ENCODE measurements at places on chromosomes 12 and 14. TPM values are rescaled to one million over a fixed set of nuclear protein-coding genes. Genes with fewer than 3 reads are reported as not detected.
A peak's percentile ranks its signal among the peaks of the same experiment; 100 is the strongest.

DNA sequence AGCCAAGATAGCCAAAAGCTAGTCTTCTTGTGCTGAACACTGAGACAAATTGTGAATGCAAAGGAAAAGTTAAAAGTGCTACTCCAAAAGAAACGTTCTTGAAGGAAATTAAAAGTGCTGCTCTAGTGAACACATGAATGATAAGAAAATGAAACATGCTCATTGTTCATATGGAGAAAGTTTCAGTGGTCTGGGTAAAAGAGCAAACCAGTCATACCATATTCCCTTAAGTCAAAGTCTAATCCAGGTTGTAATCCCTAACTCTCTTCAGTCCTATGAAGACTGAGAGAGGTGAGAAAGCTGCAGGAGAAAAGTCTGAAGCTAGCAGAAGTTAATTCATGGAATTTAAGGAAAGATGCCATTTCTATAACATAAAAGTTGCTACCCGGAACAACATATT is 121.5 kb downstream of the MNAT1 start:
- no peak for DNase-seq

- DNase-seq = no peak
Measured at GRCh38 chr14:104144911-104145825, 6.8 kb downstream of the KIF26A start.

- DNase-seq = no peak
Measured at GRCh38 chr12:118188690-118189371, 52.9 kb downstream of the PEBP1 start.

DNA sequence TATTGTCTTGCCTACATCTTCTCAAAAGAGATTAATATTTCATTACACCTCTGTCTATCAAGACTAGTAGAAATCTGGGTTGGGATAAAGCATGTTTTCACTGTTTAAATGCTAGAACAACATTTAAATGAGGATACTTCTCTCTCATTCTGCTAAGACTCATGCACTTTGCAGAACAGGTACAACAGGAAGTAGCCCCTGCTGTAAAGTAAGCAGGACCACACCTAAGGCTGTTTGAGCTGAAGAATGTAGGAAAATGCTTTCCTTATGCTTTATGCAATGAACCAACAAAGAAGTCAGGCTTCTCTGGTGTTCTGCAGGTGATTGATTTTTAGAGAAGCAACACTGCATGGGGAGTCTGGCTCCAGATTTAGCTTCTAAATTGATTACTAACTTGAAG is 89.4 kb downstream of the PAX9 start:
- no peak for DNase-seq

DNA sequence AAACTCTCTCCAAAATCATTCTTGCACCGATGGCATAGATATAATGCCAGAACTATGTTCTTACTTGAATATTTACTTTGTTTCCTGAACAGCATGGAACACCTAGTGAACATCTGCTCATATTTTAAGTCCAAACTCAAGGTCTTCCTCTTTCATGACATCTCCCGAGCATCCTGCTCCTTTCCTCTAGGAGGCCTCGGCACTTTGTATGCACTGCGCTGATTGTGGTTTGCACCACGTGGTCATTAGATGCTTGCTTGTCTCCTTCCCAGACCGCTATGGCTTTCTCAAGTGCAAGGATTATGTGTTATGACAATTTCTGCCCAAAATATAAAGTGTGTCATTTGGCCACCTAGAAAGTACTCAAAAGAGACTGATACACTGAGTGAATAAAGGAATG is 912.0 kb downstream of the GALC start:
- no peak for DNase-seq

DNA sequence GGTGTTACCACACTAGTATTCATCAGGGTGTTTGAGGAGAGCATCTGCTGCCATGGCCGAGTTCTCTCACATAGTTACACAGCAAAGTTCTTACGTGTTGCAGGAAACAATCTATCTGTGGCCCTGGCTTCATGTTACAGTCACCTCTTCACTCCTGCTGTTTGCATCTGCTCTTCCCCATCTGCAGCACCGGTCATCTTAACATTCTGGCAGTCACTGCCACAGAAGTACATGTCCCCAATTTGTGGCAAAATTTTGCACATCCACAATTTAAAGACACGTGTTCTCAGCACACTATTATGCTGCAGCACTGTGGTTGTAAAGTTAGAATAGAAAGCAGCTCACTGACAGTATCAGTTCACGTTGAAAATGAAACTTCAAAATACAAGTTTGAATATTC is 23.2 kb downstream of the MAPK1IP1L start:
- DNase-seq = no peak

- DNase-seq = no peak
Measured at GRCh38 chr14:30138567-30138966, 210.9 kb upstream of the PRKD1 start.

DNA sequence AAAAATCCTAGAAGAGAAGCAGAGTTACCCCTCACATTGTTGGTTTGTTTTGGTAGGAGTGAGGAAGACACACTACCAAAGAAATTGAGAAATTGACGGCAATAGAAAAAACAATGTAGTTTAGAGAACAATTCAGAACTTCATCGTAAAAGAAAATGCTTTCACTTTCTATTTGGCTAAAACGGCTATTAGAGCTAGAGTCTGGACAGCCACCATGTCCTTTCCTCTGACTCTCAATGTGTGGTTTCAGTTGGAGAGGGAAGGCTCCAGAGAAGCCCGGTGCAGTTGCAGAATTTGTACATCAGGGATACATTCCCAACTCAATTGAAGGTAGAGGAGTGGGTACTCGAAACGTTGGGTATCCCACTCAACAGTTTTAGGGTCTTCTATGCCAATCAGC is 535.3 kb downstream of the GALC start:
- DNase-seq = no peak

DNA sequence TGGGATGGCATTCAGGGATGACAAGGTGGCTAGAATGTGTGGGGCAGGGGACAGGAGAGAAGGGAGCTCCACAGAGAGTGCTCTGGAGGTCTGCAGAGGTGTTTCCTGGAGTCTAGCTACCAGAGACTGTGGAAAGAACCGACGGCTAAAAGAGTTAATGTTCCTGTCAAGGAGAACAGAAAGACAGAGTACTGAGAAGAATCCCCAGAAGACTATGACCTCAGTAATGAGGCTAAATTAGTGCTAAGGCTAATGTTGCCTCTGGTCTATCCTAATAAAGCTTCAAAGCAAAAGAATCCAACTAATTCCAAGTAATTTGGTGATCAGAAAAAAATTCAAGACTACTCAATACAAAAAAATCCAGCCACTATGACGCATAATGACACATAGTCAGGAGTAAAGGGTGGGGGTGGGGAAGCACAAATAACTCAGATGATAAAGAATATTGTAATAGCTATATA is 44.7 kb downstream of the FERMT2 start:
- DNase-seq = no peak

DNA sequence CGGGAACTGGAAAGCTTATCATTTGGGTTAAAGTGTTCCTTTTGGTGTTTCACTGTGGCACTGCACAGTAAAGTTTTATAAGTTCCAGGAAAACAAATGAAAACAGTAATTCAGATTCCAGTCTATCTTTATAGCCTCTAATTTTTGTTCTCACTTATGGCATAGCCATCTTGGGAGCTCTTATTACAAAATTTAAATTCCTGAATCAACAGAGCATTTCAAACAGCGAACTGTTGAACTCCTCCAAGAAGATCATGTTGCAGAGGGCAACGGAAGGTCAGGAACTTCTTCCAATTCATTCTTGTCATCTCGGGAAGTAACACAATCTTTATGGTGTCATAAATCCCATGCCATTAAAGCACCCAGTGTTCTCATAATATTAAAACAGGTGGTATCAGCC is 229.1 kb downstream of the KCNC2 start:
- DNase-seq = no peak

DNA sequence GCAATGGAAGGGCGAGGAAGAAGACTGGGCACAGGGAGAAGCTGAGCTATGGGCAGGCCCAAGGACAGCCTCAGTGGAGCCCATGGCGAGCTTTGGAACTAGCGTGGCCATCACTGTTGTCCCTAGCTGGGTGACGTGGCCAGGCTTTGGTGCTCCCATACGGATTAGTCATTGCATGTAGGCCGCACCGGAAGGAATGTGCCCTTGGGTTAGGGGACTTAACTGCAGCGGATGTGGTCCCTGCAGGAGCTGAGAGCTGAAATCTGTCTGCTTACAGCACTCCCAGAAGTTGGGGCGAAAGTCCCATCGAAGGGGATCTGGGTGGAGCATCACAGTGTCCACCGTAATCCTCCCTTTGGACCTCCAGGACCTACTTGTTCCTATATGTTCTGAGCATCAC is 133.7 kb downstream of the PAPOLA start:
- no peak for DNase-seq

DNA sequence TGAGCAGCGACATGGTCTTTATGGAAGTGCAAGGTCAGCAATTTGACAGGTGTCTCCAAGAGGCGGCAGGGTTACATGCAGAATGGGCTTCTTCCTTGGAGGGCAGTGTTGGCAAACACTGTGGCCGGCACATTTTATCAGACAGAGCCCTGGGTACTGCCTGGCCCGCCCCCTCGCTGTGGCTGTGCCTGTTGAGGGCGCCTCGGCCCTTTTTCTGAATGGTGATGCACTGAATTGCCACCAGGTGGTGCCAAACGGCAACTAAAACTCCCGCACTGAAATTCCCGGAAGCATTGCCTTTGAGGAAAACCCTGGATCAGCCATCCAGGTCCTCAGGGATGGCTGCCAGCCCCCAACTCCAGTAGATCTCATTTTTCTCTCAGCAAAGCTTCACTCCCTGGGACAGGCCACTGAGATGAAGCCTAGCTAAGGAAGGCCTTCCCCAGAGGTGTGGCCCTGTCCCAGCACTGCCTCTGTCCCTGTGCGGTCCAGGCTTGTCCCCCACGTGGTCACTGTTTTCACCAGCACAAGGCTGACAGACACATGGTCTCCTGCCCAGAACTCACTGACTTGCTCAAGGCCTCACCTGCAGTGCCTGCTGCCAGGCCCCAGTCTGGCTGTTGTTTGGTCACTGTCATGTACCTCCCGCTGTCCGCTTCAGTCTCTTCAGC is 73.6 kb downstream of the TESC start:
- DNase-seq = peak; percentile 47

GRCh38 chr14:85688006-85688405 is 158.1 kb downstream of the FLRT2 start:
- DNase-seq = no peak

DNA sequence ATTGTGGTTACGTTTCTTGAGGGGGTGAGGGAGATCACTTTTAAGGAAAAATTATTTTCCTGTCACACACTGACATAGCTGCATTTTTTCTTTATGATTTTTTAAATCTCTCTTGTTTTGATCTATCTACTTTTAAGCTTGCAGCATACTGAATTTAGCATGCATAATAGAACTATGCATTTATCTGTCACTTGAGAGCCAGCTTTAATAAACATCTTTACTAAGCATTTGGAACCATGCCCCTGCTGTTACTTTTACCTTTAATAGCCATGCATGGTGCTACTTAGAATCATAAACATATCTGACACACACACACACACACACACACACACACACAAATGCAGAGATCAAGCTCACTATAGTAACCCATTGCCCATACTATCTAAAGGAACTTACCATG is 486.2 kb downstream of the NELL2 start:
- no peak for DNase-seq

DNA sequence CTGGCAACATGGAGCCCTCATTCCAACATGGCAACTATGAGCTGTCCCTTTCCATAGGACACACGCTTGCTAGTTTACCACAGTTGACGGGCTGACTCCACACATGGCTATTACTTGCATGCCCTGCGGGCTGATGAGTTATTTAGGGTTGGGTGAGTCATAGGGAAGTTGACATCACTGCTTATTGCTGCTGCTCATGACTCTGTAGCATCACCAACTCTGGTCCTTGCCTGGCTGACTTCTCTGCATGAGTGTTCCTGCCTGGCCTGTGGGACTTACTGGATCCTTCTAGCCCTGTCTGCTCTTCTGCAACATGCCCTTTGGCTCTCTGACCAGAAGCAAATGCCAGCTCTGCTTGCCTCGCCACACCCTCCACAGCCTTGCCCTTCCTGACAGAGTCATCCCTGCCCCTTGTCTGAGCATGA is 199.5 kb downstream of the ANO6 start:
- DNase-seq = no peak

CISTR gene
- total RNA-seq = not detected

CLEC2A gene
- not detected for total RNA-seq

FERMT2 gene
- total RNA-seq = under 0.01 TPM

RAB2B gene
- total RNA-seq = 19.1 TPM
